HepG2 (cell line): ENCODE measurements at places on chromosomes 3 and 15.

- DNase-seq, result no peak
Measured at GRCh38 chr3:171329746-171330145, 130.5 kb downstream of the TNIK start.

- DNase-seq, result no peak
Measured at GRCh38 chr15:44722011-44722410, 10.7 kb downstream of the B2M start.

- no peak for DNase-seq
Measured at GRCh38 chr3:138186221-138186620, 880 bp upstream of the ARMC8 start.

DNA sequence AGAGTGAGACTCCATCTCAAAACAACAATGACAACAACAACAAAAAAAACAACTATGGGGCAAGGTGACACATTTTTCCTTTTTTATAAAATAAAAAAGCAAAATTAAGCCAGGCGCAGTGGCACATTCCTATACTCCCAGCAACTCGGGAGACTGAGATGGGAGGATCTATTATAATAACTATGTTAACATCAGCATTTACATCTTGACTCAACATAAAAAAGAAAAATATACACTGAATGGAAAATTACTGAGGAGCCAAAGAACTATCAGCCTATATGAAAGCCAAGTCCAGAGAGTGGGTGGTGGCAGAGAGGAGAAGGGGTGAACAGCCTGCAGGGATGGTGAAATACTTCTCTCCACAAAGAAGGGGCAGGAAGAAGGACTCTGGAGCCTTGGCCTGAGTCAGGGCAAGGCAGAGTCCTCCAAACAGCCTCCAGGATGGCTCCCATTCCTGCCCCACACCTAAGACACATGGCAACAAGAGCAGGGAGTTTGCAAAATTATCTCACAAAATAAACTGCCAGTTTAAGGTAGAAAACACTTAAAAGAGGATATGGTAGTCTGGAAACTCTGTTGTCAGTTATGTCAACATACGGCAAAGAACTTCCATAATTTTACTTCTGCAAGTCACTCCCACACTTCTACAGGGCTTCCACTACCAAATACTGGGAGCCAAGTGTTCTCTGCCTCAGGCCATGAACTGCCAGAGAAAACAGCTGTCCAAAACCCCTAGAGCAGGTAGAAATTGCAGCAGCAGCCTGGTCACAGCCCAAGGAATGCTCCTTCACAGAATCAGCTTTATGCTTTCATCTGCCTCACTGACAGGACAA lies 25.9 kb downstream of the HSPBAP1 start:
- no peak for DNase-seq

DNA sequence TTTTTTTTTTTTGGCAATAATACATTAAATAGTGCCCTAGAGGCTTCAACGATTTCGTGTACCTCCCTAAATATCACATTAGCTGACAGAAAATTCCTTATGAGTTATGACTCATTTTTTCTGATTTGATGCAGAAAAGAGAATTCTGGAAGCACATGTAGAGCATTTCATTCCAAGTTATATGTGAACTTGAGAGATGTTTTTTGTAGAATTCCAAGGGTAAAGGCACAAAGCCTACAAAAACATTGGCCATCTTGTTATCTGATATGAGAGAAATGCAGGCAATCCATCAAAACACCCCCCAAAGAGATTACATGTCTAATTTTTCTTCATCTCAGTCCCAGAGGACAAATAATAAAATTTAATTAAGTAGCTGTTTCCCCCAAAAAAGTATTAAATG lies 6.7 kb upstream of the PFN2 start:
- DNase-seq, result no peak
